ENCODE measurements at places on chromosomes 4 and X.

DNA sequence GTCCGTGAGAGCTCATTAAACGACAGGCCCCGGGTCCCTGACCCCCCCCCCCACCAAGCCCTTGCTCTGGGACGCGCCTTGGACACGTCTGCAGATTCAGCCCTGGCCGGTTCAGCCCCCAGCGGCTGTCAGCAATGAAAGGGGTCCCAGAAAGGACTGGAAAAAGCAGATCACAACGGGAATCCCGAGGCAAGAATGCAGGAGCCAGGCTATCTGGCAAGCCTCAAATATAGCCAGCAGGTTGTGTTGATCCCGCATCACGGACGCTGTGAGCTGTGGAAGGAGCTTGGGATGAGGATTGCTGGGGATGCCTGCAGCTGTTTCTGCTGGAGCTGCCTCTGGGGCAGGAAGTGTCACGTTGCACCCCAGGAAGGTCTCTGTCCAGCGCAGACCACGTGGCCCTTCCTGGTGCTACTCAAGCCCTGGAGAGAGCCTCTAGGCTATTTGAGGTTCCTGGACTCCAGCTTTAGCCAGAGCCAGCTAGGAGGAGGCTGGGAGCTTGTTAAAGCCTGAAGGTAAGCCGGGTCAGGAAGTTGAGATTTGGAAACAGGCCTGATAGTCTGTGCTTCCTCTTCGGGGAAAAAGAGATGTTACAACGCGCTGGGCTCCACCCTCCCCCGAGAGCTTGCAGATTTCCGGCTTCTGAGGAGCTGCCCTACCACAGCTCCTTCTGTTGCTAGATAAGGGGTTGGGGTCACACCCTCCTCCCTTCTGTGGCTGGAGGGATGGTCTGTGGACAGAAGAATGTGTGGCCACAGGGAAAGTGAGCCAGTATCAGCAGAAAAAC lies 19.3 kb upstream of the CSF2RA start:
- no peak for DNase-seq

GRCh38 chrX:17792826-17793225 lies 55.5 kb downstream of the SCML1 start:
- DNase-seq = no peak

DNA sequence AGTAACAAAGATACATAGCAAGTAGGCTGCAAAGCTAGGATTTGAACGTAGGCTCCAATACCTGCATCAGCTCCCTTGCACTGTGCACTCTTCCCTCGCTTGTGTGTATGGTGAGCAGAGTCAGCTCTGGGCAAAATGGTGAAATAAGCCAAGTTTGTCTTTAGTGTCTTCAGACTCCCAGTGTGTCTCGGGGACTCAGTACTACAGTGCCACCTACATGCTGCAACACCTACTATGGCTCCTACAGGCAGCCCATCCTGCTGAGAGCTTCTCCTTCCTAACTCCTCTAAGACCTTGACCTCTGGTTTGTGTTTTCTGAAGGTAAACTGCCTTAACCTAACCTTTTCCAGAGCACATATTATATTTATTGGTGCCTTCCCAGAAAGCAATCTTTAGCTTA lies 42.5 kb downstream of the RTL9 start:
- DNase-seq = no peak

GRCh38 chrX:55129361-55129760 lies 40.5 kb downstream of the PAGE2 start:
- no peak for DNase-seq

DNA sequence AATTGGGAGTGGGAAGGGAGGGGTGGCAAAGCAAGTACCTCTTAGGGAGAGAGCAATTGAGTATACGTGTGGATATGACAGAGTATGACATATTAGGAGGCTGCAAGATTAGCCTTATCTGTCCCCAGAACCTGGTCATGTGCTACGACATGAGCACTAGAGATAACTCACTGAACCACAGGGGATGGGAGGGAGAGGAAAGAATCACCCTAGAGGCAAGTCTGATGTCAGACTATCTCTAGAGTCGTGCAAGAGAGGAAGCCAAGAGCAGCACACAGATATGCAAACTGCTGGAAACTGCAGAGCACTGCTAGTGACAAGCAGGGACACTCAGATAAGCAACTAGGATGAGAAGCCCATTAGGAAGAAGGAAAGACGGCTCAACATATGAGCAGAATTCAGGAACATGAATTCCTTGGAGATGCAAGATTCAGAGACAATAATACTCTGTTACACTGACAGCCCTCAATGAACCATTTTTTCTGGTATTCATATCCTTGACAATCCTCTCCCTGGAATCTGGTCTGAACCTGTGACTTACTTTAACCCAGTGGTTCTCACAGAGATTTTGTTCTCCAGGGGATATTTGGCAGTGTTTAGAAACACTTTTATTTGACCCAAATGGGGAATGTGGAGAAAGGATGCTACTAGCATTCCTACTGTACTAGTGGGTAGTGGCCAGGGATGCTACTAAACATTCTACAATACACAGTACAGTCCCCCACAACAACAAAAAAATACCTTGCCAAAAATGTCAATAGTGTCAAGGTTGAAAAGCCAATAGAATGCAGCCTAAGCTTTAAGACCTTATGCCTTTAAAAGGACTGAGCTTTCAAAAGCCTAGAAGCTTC lies 84.0 kb upstream of the BMP2K start:
- no peak for DNase-seq

- no peak for DNase-seq
Measured at GRCh38 chrX:1452516-1453394, at the start of gene ASMTL. ASMTL (minus strand) TSS chrX:1452909; CDS start chrX:1452840, 69 bp downstream.

GRCh38 chr4:175106301-175106700 lies 188.1 kb downstream of the ADAM29 start:
- DNase-seq = no peak

GRCh38 chr4:3526456-3526855 lies 5.8 kb downstream of the LRPAP1 start:
- no peak for DNase-seq

GRCh38 chrX:46628460-46629371 lies 55.2 kb downstream of the CHST7 start:
- peak; percentile 17 for DNase-seq

- no peak for DNase-seq
Measured at GRCh38 chrX:107701493-107702121, 73.3 kb downstream of the PRPS1 start.

GRCh38 chr4:122119739-122120138 lies 32.4 kb upstream of the BLTP1 start:
- no peak for DNase-seq
